Endothelial cell of umbilical vein (primary cell): ENCODE measurements at places on chromosomes 12 and 14. TPM values are rescaled to one million over a fixed set of nuclear protein-coding genes. Genes with fewer than 3 reads are reported as not detected.

TPH2 gene
- total RNA-seq, result not detected in 2 replicates

- H3K27me3 ChIP-seq, result no peaks in the 10 kb centered on the region
- DNase-seq, result no peak
- H3K36me3 ChIP-seq, result no peaks in the 10 kb centered on the region
- no peak overlapping the region for H3K4me3 ChIP-seq
Measured at GRCh38 chr12:118102070-118102469, 1.7 kb downstream of the VSIG10 start.

GRCh38 chr14:104224506-104225277 lies 86.3 kb downstream of the KIF26A start:
- no peaks in the 10 kb centered on the region for H3K4me1 ChIP-seq
- no peaks in the 10 kb centered on the region for H3K36me3 ChIP-seq
- no peak overlapping the region for H3K27ac ChIP-seq
- H3K27me3 ChIP-seq, result no peaks in the 10 kb centered on the region

DNA sequence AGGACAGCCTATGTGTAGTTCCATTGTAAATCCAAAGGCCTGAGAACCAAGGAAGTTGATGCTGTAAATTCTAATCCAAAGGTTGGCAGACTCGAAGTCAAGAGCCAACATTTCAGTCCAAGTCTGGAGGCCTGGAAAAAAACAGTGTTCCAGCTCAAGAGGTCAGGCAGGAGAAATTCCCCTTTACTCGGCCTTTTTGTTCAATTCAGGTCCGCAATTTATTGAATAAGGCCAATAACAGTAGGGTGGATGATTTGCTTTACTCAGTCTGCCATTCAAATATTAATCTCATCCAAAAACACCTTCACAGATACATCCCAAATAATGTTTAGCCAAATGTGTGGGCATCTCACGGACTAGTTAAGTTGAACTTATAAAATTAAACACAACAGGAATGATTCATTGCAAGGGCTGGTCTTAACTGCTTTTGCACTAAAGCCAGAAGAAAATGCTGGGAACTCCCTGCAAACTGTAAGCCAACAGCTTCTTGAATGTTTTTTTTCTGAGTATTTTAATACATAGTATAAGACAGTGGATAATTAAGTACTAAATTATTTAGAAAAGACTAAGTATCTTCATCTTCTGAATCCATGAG lies 197.4 kb upstream of the GARIN6 start:
- no peaks in the 10 kb centered on the region for H3K4me1 ChIP-seq
- no peaks in the 10 kb centered on the region for H3K27me3 ChIP-seq
- DNase-seq, result no peak
- no peaks in the 10 kb centered on the region for H3K36me3 ChIP-seq
- no peak overlapping the region for H3K27ac ChIP-seq

NFATC4 gene
- 88.1 and 88.5 TPM in 2 replicates for total RNA-seq

GRCh38 chr12:78085542-78086182 lies 255.0 kb downstream of the NAV3 start:
- no peak for DNase-seq
- H3K4me3 ChIP-seq, result no peak overlapping the region
- no peaks in the 10 kb centered on the region for H3K36me3 ChIP-seq
- peaks cover 5% of the 10 kb centered on the region for H3K4me1 ChIP-seq

DLK1 gene
- total RNA-seq, result not detected in 2 replicates

GRCh38 chr14:90698379-90698869 lies 117.8 kb downstream of the TTC7B start:
- H3K36me3 ChIP-seq, result no peaks in the 10 kb centered on the region
- no peak overlapping the region for H3K4me3 ChIP-seq
- DNase-seq, result peak; percentile 84
- no peak overlapping the region for H3K27ac ChIP-seq
- H3K27me3 ChIP-seq, result no peaks in the 10 kb centered on the region

GRCh38 chr12:113735131-113735530 lies 231.0 kb downstream of the RBM19 start:
- no peaks in the 10 kb centered on the region for H3K27me3 ChIP-seq
- no peak overlapping the region for H3K27ac ChIP-seq
- no peak for DNase-seq

GRCh38 chr12:115866909-115867525 lies 410.5 kb downstream of the MED13L start:
- no peak overlapping the region for H3K4me3 ChIP-seq
- no peaks in the 10 kb centered on the region for H3K27me3 ChIP-seq
- DNase-seq, result no peak
- no peak overlapping the region for H3K27ac ChIP-seq
- H3K4me1 ChIP-seq, result no peaks in the 10 kb centered on the region
- no peaks in the 10 kb centered on the region for H3K36me3 ChIP-seq

GRCh38 chr12:60070552-60070951 lies 474.7 kb downstream of the SLC16A7 start:
- no peak overlapping the region for H3K4me3 ChIP-seq
- H3K4me1 ChIP-seq, result peaks cover 16% of the 10 kb centered on the region
- H3K27ac ChIP-seq, result no peak overlapping the region
- no peaks in the 10 kb centered on the region for H3K27me3 ChIP-seq
- peak; percentile 44 for DNase-seq
